ENCODE measurements at places on chromosomes 6 and 20.

DNA sequence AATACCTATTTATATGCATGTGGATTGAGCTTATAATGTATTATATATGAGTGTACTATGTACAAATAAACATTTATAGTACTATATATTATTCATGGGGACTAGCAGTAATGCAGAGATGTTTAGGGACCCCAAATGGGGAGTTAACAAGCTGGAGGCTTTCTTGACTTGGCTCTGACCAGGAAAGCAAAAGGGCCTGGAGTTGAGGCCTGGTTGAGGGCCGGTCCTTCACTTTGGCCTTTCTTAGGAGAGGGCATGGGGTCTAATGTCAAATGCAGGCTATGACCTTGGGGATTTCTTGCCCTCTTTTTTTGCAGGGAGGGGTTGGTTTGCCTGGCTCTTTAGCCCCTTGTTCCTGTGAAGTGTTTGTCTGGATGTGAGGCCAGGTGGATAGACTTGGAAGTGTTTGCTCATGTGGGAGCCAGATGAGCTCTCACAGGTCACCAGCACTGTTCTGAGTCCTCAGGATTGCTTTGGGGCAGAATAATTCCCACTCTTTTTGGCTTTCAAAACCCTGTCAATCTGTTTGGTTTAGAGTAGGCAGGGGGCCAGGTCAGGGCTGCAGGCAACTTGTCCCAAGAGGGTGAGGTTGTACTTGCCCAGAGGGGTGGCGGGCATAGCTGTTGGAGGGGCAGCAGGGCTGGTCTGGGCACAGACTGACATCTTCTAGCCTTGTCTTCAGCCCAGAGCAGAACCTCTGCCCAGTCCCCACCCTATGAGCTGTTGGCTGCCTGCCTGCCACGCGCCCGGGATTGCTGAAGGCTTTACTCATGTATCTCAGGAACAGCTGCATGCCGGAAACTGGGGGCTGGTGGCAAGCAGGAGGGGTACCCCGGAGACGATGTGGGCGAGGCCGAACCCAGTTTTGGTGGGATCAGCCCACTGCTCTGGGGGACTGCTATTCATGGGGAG, 14.6 kb downstream of the TJAP1 start:
- peak; percentile 72 for DNase-seq

GRCh38 chr20:46206025-46206424, 87.9 kb downstream of the CD40 start:
- no peak for DNase-seq

DNA sequence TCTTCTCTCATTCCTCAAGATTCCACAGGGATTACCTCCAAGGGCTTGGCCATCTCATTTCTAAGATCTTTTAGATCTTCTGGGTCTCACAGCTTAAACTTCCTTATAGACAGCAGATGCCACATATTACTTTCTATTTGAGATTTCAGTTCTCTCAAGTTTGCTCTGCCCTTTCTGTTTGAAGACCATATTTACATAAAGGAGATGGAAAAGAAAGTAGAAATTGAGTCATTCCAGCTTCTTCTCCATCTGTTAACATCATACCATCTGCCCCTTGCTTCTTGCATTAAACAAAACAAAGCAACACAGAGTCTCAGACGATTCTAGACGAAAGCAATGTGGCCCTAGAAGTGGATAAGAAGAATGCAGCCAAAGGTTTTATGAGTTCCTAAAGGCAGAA, 203.4 kb downstream of the TTLL2 start:
- no peak for DNase-seq

- peak; percentile 80 for DNase-seq
Measured at GRCh38 chr6:5030596-5031136, 26.8 kb upstream of the RPP40 start.

GRCh38 chr6:108052706-108053105, 21.8 kb downstream of the OSTM1 start:
- no peak for DNase-seq

DNA sequence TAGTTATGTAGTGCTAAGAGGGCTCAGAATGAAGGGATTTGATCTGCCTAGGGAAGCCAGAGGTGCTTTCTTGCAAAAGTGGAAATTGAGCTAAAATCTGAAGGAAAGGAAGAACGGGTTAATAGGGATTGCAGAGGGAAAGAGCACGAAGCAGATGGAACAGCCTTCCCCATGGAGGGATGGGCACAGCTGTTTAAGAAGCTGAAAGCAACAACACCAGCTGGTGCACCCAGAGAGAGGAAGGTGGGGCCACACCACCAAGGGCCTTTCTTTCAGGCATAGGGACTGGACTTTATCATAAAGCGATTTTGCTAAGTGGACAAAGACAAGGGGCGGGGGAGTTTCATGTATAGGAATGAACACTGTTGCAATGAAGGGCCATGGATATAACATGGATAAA, 65.8 kb upstream of the SNRPB2 start:
- no peak for DNase-seq

DNA sequence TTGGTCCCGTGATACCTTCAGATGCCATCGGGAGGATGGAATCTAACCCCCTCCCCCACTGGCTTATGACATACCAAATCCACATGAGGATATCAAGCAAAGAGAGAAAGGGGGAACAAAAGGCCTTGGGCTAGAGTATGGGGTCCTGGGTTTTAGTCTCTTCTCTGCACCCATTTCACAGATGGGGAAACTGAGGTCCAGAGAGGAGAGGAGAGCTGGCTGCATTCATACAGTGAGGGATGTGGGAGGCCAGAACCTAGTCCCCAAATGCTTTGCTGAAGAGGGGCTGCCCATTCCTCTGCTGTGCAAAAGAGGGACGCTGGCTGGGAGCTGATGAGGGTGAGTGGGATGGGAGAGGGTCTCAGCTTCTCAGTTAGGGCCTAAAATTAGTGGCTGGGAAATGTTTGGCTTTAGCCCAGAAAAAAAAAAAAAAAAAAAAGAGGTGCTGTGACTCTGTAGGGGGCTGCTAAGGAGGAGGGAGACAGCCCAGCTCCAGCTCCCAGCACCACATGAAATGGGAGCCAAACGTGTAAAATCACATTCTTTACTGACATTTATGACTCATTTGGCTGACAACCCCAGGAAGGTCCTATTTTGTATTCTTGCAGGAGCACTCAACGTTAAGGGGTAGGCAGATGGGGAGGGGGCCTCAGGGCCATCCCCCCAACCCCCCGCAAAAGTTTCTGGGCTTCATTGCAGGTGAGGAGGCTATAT, 11.9 kb downstream of the XKR7 start:
- DNase-seq = no peak

DNA sequence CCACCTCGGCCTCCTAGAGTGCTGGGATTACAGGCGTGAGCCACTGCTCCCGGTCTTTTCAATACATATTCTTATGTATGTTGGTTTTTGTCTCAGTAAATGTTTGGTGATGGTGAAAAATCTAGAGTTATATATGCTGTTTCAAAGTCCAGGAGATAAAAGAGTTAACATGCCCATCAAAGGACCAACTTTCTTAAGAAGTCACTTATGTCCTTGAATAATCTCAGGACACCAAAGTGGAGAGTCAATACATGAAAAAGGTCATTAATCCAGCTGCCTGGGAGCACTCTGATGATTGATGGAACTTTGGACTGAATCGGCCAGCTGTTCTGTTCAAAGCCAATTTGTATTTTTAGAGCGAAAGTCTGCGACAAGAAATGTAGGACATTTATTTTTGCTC, 59.8 kb upstream of the HDAC2 start:
- no peak for DNase-seq

- no peak for DNase-seq
Measured at GRCh38 chr6:81465859-81466258, 286.6 kb downstream of the TENT5A start.

DNA sequence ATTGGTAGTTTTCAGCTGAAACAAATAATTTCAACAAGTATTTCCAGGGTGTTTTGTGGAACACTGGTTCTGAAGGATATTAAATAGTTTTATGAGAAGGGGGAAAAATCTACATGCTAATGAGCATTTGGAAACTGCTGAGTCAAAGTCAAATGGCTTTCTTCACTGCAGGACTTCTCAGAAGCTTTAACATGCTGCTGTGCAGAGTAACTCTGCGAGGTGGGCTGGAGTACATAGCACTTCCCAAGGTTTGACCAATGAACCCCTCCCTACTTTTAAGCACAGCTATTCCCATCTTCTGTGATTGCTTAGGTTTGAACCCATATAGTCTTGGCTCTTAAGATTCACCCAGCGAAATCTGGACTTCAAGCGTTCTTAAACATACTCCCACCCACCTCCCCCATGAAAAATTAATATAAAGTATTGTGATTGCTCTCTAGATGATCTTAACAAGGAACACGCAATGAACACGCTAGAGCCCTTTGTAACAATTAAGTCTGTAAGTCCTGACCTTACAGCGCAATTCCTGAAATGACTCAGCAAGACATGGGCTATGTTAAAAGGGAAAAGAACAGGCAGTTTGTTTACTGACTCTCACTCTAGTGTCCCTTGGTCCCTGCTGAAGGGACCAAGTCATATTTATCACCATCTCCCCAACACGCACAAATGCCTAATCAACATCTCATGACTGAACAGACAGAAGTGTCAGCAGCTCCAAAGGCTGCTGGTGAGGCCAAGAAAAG, 105.2 kb downstream of the NFATC2 start:
- DNase-seq = no peak

DNA sequence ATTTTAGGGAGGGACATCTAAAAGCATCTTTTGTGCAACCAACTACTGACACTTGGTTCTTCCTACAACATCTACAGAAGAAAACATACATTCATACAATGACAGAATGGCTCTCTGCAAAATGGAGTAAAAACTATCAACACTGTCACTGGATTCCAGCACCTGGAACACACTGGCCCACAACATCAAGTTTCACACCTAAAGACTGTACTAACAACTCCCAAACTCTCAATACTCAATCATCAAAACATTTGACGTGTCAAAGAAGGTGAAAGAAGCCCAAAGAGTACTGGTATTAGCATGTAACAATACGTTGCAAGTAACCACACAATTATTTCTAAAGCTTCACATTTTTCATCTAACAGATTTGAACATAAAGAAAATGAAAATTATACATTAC, 2.1 kb downstream of the CPNE1 start:
- DNase-seq = no peak

GRCh38 chr20:62323146-62323979, 20.6 kb downstream of the ADRM1 start:
- no peak for DNase-seq
